ENCODE measurements at places on chromosomes 12 and 14.

GRCh38 chr14:73025544-73025943, 1.4 kb downstream of the ZFYVE1 start:
- no peak for DNase-seq

DNA sequence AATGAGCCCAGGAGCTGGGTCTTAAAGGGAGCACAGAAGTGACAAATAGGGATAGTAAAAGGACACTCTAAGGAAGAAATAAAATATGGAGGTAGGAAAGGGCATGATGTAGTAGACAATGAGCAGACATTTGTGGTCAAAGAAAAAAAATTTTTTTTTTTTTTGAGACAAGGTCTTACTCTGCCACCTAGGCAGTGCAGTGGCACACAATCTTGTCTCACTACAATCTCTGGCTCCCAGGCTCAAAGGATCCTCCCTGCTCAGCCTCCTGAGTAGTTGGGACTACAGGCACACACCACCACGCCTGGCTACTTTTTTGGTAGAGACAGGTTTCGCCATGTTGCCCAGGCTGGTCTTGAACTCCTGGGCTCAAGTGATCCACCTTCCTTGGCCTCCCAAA, 8.5 kb downstream of the FKBP3 start:
- no peak for DNase-seq

GRCh38 chr12:109264095-109264942, 44.8 kb downstream of the FOXN4 start:
- DNase-seq, result peak; percentile 73

DNA sequence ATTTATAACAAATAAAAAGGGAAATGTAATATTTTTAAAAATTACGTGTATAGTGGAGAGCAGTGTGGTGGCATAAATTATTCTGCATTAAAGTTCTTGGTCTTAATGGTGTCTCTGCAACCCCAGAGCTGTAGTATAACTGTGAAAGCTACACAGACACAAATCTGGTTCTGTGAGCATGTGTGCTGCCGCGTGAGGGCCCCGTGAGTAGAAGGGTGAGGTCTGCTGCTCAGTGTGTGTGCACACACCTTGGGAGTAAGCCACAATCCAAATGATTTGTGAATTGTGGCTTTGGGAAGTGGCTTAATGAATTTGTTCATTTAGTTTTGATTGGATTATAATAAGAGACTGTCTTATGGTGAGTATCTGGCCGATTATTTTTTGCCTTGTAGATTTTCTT, 16.8 kb downstream of the PELI2 start:
- DNase-seq, result no peak

DNA sequence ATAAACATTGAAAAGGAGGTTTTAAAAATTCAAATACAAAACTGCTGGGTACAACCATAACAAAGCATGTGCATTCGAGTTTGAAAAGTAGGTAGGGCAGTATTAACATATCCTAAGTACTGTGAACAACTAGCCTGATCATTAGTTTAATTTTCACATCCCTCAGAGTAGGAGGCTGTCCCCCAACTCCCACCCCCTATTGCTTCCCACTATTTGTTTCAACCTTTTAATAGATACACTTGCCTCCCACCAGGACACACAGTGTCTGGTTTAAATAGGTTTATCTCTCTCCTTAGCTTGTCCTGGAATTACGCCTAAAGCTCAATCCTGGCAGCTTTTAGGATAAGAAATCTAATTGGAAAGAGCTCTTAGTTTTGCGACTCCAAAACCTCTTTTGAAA, 2.1 kb downstream of the TAOK3 start:
- DNase-seq, result no peak

GRCh38 chr12:96108321-96108720, 72.9 kb upstream of the LTA4H start:
- DNase-seq, result no peak

DNA sequence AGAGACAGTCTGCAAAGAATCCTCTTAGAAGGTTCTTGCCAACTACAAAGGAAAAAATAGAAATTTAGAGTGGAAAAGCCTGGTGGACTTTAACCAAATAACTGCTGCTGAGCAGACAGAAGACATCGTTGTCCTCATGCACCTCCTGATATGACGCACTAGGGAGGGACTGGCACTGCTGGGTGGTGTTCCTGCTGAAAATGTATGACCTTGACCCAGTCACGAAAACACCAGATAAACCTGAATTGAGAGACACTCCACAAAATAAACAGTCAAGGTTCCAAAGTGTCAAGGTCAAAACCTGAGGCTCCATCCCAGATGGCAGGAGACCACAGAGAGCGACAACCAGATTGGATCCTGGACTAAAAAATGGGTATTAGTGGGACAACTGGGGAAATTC, 61.9 kb downstream of the CHGA start:
- DNase-seq, result no peak

GRCh38 chr12:90515199-90516175, 439.5 kb downstream of the CCER1 start:
- no peak for DNase-seq

DNA sequence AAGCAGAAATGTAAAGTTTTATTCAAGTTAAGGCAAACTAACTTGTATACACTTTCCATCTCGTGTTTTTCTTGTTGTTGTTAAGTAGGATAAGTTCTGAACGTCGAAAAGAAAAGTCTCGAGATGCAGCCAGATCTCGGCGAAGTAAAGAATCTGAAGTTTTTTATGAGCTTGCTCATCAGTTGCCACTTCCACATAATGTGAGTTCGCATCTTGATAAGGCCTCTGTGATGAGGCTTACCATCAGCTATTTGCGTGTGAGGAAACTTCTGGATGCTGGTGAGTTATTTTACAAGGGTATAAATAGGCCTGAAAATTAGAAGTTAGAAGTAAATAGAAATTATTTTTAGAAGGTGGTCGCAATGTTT, 25.0 kb downstream of the HIF1A start:
- DNase-seq, result no peak

DNA sequence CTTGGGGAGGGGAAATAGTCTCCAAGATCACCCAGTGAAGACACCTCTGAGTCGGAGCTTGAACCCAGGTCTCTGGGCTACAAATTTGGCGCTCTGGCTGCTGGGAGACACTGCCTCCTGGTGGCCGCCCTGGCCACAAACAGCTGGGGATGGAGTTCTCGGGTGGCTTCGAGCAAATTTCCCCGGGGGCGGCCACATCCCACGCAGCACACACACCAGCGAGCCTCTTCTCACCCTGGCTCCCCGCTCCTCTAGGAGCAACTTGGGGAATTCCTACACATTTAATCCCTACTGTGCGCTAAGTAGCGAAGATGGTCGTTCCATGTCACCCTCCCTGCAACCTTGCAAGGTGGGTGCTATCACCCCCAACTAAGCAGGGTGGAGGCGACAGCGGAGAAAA, 66.2 kb upstream of the BEGAIN start:
- DNase-seq, result peak; percentile 84

- no peak for DNase-seq
Observed at GRCh38 chr12:132513070-132513398, 23.1 kb downstream of the FBRSL1 start.

GRCh38 chr14:68042586-68043210, 223.1 kb downstream of the RAD51B start:
- no peak for DNase-seq
